ENCODE measurements at places on chromosomes 12 and 14.

DNA sequence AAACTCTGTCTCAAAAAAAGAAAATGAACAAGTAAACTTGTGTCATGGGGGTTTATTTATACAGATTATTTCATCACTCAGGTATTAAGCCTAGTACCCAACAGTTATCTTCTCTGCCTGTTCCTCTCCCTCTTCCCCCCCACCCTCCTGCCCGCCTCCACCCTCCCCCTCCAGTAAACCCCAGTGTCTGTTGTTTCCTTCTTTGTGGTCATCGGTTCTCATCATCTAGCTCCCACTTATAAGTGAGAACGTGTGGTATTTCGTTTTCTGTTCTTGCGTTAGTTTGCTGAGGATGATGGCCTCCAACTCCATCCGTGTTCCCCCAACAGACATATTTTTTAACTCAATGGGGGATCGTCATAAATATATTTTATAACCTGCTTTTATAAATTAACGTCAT, 12.3 kb downstream of the IL31 start:
- DNase-seq: no peak

DNA sequence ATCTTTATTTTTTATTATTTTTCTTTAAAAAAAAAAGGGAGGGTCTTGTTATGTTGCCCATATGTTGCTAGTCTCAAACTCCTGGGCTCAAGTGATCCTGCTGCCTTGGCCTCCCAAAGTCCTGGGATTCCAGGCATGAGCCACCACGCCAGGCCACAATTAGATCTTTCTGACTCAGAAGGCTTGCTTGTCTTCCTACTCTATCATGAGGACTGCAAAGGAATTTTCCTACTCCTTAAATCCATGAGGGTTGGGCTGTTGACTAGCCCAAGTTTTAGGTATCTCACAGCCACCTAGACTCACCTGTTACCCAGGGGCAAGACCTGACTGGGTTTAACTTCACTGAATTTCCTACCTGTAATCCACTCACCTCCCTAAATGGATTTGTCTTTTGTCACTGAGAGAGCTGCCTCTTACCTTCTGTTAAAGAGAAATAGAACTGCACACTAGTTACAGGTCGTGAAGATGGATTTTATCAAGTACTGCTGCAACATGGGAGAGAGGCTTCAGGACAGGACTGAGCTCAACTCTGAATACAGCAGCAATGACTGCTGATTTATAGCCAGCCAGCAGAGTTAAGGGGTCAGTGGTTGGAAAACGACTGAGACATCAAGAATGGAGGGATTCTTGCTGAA, 72.3 kb downstream of the B4GALNT3 start:
- DNase-seq: no peak

DNA sequence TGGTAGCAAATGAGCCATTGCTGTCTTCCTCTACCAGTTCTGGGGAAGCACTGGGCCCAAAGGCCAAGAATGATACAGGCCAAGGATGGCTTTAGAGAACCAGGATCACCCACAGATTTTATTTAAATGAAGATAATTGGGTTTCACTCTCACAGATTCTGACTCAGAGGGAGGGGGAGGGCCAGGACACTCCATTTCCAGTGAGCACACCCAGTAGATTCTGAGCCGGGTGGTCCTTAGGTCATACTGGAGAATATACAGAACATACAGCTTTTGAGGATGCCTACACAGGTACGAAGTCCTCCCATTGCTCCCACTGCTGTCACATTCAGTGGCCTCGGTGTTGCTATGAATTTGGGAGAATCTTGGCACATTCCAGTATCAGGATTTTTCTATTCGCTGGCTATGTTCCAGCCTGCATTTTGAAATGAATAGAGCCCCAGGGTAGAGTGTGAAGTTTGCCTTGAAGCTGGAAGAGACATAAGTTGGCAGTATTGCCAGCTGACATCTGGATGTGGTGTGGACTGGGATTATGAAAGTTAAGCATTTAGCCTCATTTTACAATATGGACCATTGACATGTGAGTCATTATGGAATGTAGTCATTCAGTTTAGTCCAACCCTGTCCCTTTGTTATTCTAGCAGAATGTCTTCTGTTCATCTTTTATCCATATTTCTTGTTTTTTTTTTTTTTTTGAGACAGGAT, 45.8 kb upstream of the POC1B start:
- no peak for DNase-seq

DNA sequence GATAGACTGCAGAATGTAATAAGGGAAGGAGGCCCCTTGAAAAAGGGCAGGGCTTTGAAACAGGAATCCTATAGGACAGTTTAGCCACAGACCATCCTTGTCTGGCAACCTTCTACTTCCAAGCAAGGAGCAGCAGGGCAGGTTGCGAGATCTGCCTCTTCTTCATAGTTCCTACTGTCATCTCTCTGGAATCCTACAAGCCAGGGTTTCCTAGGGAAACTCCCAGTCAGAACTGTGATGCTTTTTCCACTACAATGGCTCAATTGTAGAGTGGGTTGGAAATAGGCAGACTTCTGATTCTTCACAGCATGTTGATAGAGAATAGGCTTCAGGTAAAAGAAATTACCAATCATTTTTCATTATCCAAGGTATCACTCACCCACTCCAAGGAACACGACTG, 186.3 kb downstream of the DACT1 start:
- DNase-seq: no peak

GRCh38 chr14:88554457-88555286, at the start of gene PTPN21:
PTPN21 (minus strand) TSS chr14:88555007; CDS start chr14:88550417, 4,590 bp downstream.
- DNase-seq: no peak

DNA sequence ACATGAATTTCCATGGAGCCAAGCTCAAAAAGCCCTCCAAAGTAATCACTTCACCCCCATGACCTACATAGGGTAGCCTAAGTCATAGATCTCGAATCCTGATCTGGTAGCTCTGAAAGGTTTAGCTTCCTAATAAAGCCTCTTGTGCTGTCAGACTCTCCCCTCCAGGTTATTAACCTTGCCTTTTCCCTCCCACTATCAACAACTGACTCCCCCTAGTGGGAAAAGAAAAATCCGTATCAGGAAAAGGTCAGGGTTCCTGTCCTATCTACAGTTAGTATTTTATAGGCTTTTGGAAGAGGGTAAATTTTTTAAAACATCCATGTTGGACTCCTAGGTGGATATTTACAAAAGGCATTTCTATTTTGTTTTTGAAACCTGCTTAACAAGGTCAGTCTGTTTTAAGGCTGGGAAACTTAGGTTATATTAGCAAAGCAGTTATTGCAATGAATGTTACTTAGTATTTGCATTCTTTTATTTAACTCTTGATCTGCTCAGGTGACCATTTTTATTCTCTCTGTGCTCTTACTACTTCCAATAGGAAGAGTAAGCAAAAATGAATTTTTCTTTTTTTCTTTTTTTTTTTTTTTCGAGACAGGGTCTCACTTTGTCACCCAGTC, 8.0 kb downstream of the YY1 start:
- DNase-seq: no peak

- no peak for DNase-seq
Observed at GRCh38 chr12:122099280-122099749, 20.8 kb downstream of the MLXIP start.

DNA sequence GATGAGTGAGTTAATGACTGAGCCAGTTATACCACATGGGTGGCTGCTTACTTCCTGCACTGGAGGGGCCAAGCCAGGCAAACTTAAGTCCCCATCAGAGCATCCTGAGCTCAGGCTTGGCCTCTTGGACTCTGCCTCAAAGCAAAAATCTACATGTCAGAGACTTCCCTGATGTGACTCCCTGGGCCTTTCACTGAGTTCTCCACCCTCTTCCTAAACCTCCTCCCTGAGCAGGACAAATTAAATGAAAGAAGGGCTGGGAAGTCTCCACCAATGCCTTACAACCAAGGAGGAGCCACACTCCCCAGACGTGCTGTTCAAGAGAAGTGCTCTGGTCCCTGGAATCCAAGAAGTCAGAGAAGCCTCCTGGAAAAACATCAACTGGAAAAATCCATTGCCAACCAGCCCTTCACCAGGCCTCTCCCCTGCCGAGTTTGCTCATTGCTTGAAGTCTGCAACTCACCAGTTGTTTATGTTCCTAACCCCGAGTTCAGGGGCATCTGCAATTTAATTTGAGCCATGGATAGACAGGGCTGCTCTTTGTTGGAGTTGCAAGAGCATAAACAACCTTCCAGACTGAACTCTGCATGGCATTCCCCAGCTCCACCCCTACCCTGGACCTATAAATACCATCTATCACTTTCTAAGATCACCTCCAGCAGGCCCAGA, 160.5 kb downstream of the ANO2 start:
- DNase-seq: no peak

DNA sequence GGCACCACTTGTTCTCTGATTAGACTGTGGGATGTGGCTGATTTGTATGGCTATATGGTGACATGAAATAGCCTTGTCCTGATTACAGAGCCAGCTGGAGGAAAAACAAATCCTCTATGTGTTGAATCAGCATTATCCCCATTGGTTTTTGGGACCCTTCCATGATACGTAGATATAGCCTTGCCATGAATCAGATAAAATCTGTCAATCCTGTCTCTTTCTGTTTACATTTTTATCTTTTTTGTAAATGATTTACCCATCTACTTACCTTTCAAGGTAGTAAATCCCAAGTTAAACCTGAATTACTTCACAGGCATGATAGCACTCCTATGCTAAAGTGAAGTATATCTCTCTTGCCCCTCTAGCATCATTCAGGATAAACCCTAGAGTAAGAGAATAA, 789.3 kb downstream of the TMTC2 start:
- no peak for DNase-seq

- no peak for DNase-seq
Observed at GRCh38 chr12:126558810-126559209, 1493.6 kb downstream of the AACS start.

DNA sequence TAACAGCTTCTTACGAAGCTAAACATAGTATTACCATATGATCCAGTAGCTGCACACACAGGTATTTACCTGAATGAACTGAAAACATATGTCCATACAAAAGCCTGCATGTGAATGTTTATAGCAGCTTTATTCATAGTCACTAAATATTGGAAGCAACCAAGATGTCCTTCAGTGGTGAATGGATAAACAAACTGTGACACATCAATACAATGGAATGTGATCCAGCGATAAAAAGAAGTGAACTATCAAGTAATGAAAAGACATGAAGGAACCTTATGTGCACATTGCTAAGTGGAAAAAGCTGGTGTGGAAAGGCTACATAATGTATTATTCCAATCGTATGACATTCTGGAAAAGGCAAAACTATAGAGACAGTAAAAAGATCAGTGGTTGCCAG, 38.1 kb upstream of the JDP2 start:
- DNase-seq: no peak

- no peak for DNase-seq
Observed at GRCh38 chr14:71012888-71013287, 105.6 kb downstream of the PCNX1 start.

- no peak for DNase-seq
Observed at GRCh38 chr14:101833045-101833444, 71.5 kb downstream of the PPP2R5C start.

GRCh38 chr12:25769082-25769945, 189.2 kb upstream of the RASSF8 start:
- DNase-seq: peak; percentile 12

GRCh38 chr12:1911598-1912575, 6.6 kb downstream of the CACNA2D4 start:
- DNase-seq: no peak

Measured in smooth muscle cell of the brain vasculature (primary cell).